Activated CD4-positive, CD25-positive, alpha-beta regulatory T cell treated with anti-CD3 and anti-CD28 coated beads, Interleukin-2, amount 50 U/mL, for 16 hours (primary cell): ENCODE measurements at places on chromosomes 4 and X.

GRCh38 chr4:42985976-42986375 lies 93.5 kb downstream of the GRXCR1 start:
- no peak for DNase-seq

DNA sequence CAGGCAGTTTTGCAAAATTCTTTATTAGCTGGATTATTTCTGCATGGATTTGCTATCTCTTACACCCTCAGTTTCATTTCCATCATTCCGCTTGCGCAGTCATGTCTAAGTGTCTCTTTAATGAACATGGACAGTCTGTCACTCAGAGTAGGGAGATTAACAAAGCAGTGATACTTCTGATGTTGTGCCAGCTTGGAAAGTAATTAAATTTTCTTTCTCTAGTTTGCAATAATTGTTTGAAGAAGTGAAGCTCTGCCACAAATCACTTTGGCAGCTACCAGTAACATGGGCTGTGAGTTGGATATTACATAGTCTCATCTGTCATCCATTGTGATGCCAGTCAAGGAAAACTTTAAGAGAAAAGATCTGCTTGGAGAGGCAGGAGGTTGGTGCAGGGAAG lies 324.8 kb upstream of the NWD2 start:
- no peak for DNase-seq

DNA sequence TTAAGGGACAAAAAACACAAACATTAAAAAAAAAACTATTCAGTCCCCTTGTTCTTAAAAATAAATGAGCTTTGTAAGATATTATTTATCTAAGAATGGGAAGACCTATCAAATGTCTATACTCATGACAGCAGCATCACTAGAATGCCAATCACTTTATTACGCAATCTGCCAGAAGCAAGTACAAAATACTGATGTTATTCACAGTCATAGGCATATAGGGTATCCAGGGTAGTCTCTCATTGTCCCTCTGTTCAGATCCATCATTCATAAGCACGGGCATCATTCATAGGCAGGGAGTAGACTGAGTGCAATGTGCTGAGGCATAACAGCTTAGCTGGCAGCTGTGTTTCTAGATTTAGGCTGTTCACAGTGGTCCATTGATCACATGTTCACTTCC lies 109.1 kb downstream of the EPHA5 start:
- no peak for DNase-seq

GRCh38 chr4:111842336-111842735 lies 302.9 kb upstream of the FAM241A start:
- no peak for DNase-seq

DNA sequence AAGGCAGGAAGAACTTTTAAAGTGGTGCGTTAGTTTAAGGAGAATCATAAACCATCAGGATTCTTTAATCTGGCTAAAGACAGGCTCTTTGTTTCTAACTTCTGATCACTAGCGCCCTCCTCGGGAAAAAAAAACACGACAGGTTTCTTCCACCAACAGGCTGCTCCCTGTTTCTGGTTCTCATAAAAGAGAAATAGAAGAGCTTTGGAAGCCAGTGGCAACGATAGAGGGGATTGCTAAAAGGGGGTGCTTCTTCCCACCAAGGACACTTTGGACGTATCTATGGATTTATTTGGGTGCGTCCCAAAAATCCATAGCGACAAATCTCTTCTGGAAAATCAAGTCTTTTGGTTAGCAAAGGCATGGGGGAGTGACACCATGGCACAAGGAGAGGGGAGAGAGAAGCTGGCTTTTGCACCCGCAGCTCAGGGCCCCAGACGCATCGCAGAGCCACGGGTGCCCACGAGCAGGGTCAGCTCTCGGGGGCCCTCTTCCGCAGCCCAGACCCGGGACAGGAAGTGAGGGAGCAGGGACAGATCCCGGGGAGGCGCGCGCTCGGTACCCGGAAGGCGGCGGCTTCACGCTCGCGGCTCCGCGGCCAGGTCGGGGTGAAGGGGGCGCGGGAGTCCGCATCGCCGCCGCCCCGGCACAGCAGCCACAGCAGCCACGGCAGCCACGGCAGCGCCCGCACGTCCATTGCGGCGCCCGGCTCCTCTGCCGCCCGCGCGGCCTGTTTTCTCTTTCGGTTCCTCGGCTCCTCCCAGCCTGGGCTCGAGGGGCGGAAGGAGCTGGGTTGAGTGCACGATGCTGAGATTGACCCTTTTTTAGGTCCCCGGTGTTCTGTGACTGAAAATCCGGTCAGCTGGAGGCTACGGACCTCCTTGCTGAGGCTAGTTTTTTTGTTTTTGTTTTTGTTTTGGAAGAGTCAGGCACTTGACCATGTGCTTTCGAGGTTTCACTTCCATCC lies at the start of gene CTSO:
Gene CTSO, minus strand, starts transcription at position 716 of the 967 bp plus-strand sequence. Its CDS starts 19 bp downstream, at position 697.
- DNase-seq: peak; percentile 37

DNA sequence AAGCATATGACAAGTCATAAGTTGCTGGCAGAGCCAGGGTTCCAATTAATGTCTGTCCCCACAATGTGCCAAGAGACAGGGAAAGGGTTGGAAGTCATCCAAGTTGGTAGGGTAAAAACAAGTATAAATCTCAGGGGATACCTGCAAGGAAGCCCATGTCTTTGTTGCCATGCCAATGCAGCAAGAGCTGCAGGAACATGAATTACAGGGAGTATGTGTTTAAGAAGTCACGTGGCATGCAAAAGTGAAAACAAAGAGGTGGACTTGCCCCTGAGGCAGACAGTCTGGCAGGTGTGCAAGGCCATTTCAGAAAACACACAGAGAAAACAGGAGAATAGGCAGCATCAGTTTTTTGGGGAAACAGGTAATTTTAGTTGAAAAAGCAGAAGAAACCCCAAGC lies 29.4 kb downstream of the C4orf51 start:
- no peak for DNase-seq

- no peak for DNase-seq
Observed at GRCh38 chrX:148661035-148661434, 160.6 kb downstream of the AFF2 start.

GRCh38 chr4:74919783-74920182 lies 13.1 kb upstream of the PARM1 start:
- no peak for DNase-seq

DNA sequence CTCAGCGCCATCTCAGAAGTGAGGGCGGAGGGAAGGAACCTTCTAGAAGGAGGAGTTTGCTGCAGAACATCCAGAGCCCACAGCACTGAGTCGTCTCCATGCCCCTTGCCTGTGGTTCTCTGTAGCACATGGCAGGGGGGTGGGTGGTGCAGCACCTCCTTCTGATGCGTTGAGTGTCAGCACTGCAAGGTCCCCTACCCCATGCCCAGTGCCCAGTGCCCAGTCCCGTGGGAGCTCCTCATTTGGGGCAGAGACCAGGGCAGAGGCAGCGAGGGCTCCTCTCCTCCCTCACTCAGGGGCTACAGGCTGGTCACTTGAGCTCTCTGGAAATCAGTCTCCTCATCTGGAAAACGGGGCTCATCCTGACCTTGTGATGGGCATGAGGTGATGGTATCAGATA lies 78.1 kb downstream of the HTRA3 start:
- DNase-seq: no peak

- DNase-seq: no peak
Observed at GRCh38 chr4:126230269-126230668, 915.5 kb downstream of the FAT4 start.

DNA sequence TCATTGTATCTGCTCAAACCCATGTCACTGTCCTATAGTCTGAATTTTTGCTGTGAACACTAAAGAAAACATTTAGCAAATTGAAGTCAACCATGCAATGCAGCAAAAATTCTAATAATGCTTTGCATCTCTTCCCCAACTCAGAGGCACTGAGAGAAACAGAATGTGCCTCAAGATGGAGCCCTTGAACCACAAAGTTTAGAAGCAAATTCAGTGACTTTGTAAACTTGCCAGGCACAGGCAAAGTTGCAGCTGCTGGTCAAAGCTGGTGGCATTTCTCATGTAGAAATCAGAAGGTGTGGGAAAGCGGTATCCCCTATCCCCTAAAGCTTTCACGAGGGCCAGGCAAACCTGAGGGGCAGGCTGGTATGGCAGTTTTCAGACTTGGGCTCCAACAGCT lies 121.7 kb upstream of the DIPK2B start:
- no peak for DNase-seq

DNA sequence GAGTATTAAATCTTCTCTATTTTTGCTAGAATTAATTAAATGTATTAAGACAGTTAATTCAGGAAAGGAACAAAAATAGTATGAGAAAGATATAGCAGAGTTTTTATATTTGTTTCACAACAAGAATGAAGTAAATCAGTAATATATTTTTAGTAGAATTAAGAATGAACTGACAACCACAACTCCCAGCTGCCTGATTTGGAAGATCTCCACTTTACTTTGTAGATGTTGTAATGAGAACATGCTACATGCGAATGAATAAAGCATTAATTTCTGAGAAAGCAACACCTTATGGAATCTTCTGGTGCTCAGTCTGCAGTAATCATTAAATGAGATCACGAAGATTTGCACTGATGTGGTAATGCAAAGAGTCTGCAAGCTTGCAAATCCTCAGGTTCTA lies 695.6 kb upstream of the PCDH7 start:
- DNase-seq: no peak

DNA sequence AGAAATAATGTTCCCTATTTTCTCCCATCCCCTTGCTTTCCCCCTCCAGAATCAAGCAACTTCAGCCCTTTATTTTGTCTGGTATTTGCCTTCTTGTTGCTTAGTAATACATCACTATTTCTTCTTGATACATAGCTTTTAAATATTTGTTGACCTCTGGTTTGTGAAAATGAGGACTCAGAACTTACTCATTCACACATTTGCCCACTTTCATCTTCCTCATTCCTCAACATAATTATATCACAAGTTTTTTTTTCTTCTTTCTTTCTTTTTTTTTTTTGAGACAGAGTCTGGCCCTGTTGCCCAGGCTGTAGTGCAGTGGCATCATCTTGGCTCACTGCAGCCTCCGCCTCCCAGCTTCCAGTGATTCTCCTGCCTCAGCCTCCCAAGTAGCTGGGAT lies 28.9 kb upstream of the NDUFC1 start:
- no peak for DNase-seq

GRCh38 chr4:10671366-10671765 lies 13.2 kb downstream of the CLNK start:
- DNase-seq: peak; percentile 7

GRCh38 chrX:281166-281999 lies at the start of gene PLCXD1:
Gene PLCXD1 (plus strand): TSS chrX:281381. CDS start chrX:284188, 2,807 bp downstream.
- DNase-seq: no peak

- DNase-seq: no peak
Observed at GRCh38 chr4:52718123-52718522, 33.1 kb downstream of the ERVMER34-1 start.

DNA sequence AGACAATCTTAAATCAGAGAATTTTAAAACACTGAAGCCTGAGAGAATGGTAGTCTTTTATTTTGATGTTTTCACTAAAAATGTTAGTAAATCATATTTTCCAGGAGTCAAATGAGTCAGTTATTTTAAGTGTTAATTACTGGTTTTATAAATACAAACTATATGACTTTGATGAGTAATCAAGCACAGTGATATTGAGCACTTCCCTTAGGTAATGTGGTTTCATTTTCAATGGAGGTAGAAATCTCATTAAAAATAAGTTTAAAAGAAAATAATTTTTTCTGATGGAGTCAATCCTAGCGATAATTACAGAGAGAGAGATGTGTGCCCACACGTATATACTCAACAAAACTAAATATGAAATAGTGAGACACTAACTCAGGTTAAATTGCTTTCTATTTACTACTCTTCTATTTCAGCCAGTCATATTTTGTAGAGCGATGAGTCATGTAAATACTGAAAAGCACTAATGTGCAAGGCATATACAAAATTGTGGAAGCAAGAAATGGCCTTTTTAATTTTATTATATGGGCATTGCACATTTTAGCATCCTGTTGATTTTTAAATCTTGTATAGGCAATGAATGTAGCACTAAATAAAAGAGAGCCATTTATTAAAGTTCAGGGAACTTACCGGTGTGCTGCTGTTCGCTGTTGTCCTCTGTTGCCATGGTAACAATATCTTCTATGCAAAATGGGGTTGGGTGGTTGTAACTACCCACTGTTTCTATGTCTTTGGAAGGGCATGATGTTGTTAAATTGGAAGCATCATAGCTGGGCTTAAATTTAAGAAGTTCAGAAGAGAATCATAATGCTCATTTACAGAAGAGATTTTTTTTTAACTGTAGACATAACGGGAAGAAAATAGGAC lies 513.7 kb downstream of the TLL1 start:
- no peak for DNase-seq

DNA sequence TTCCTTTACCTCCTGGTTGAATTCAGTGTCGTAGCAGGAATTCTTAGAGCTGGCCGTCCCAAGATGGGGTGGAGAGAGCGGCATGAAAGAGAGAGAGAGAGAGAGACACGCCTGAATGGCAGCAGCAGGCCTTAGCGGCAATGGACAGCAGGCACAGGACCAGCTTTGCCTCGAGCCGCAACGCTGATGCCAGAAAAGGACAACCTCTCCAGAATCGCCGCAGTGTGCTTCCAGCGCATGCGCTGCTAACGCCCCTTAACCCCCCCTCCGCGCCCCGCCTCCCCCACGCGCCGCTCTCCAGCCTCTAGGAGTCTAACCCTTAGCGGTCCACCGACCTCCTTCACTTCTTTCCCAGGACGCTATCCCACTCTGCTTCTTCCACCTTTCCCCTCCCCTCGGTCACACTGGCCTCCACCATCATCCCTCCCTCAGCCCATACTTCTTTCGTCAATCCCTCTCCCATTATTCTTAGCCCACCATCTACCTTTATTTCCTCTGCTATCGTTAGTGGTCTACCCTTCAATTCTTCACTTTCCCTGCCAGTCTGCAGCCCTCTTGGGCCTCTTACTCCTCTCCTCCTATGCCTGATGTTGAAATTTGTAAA lies 10.5 kb upstream of the ZCCHC13 start:
- peak; percentile 35 for DNase-seq
